ENCODE measurements at places on chromosomes 16 and 17. TPM values are rescaled to one million over a fixed set of nuclear protein-coding genes. Genes with fewer than 3 reads are reported as not detected.

MARCHF10 gene
- not detected for total RNA-seq

FSCN2 gene
- 1.3 TPM for total RNA-seq

PKMYT1 gene
- 0.51 TPM for total RNA-seq

C17orf50 gene
- total RNA-seq, result not detected

NOG gene
- total RNA-seq, result 0.26 TPM
